ENCODE measurements at places on chromosomes 13 and 19.

- DNase-seq, result peak; percentile 6
Measured at GRCh38 chr13:113297370-113298042, 467 bp downstream of the LAMP1 start.

GRCh38 chr19:29098863-29099481, 114.0 kb downstream of the UQCRFS1 start:
- DNase-seq, result peak; percentile 80

- peak; percentile 13 for DNase-seq
Measured at GRCh38 chr19:30001791-30002190, 59.8 kb downstream of the URI1 start.

- DNase-seq, result peak; percentile 96
Measured at GRCh38 chr19:5036698-5037563, 68.0 kb downstream of the KDM4B start.

DNA sequence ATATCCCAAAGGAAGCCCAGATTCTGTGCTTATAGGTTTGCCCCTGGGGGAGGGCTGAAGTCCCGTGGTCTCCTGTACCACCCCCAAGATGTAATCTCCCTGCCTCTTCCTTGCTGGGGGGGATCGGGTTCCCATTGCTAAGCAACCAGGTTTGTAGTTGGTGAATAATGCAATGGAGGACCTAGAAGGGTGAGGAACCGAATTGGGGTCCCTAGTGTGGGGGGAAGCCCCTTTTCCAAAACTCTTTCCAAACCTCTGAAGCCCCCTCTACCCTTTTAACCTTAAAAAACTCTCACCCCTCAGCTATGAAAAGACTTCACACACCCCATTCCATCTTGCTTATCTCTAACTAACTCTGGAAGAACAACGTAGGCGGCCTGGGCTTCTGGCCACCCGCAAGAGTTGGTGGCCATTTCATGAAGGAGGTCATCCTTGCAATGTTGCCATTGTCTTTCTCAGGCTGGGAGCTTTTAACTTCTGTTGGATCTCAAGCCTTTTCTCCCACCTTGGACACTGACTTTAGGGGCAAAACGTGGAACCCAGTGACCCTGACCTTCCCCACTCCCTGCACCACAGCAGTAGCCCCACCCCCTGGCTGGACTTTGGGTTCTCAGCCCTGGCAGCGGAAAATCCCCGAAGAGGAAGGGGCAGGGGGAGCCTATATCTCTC, 661 bp downstream of the PALM3 start:
- DNase-seq, result no peak

- DNase-seq, result no peak
Measured at GRCh38 chr13:43782686-43783085, 4.1 kb downstream of the ENOX1 start.

DNA sequence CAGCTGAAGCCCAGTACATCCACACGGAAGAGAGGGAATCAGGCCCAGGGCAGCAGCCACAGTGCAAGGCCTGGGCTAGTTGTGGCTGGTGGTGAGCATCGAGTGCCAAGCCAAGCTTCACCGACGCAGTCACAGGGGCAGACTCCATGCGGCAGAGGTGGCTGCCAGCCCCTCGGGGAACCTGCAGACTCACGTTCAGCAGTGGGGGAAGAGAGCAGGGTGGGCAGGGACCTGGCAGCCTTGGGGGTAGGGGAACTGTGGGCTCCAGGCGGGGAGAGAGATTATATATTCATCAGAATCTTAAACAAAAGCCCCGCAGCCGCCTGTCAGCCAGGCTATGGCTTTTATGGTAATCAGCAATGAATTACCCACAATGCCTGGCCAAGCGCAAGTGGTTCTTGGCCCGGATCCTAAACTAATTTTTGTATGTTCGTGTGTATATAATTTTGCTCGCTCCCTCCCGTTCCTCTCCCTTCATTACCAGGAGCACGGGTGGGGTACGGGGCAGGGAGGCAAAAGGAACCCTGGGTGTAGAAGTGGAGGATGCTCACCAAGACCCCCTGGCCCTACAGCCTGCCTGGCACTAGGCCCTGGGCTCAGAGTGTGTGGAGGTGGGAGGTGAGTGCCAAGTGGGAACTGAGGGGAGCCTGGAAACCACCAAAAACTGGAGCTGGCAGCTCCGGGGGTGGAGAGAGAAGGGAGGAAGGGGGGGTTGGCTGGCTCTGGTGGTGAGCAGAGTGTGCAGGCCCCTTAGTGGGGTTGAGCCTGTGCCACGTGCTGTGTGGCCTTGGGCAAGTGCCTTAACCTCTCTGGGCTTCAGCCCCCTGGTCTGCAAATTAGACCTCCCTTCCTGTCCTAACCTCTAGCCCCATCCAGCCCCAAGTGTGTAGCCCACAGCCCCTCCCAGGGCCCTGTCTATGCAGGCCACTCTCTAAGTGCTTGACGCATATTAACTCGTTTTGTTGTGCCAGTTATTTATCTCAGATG, 31.9 kb downstream of the PTPRS start:
- peak; percentile 41 for DNase-seq

GRCh38 chr19:50486823-50487515, 10.3 kb upstream of the GARIN5A start:
- peak; percentile 31 for DNase-seq

- DNase-seq, result no peak
Measured at GRCh38 chr13:40697711-40698110, 31.3 kb upstream of the FOXO1 start.

DNA sequence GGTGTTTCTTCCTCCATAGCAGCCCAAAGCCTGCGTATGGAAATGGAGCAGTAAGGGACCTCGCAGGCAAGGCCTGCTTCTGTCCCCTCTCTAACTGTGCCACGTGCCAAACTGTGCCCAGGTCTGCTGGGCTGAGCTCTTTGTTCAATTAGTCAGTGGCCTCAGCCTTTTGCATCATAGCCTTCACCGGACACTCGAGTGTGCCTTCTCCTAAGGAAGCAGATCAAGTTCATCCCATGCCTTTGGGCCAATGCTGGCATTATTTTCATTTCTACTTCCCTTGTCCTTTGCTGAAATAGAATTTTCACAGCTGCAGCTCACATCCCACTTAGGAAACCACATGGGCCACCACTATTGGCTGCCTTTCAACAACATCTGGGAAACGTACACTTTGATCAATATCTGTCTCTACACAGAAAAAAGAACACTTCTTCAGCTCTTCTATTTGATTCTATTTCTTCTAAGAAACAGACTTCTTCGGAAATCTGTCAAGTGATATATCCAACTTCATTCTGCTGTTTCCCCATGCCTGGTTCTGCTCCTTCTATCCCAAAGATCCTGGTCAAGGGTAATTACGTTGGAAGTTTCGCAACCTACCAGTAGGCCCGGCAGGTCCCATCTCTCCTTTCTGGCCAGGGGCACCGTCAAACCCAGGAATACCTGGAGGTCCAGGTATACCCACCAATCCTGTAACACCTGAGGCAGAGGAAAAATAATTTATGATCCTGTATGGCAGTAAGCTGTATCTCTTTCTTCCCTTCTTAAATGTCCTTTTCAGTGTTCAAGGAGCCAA, 143.9 kb downstream of the COL4A1 start:
- no peak for DNase-seq

GRCh38 chr13:65868099-65868498, 1362.0 kb downstream of the PCDH9 start:
- DNase-seq, result no peak

GRCh38 chr13:27637289-27637626, 15.6 kb downstream of the POLR1D start:
- DNase-seq, result no peak

GRCh38 chr13:99197117-99197651, 3.5 kb upstream of the UBAC2 start:
- DNase-seq, result no peak

- no peak for DNase-seq
Measured at GRCh38 chr13:31878495-31878894, 139.2 kb downstream of the RXFP2 start.
